ENCODE measurements at places on chromosomes 2 and 18. TPM values are rescaled to one million over a fixed set of nuclear protein-coding genes. Genes with fewer than 3 reads are reported as not detected.
A peak's percentile ranks its signal among the peaks of the same experiment; 100 is the strongest.

DNA sequence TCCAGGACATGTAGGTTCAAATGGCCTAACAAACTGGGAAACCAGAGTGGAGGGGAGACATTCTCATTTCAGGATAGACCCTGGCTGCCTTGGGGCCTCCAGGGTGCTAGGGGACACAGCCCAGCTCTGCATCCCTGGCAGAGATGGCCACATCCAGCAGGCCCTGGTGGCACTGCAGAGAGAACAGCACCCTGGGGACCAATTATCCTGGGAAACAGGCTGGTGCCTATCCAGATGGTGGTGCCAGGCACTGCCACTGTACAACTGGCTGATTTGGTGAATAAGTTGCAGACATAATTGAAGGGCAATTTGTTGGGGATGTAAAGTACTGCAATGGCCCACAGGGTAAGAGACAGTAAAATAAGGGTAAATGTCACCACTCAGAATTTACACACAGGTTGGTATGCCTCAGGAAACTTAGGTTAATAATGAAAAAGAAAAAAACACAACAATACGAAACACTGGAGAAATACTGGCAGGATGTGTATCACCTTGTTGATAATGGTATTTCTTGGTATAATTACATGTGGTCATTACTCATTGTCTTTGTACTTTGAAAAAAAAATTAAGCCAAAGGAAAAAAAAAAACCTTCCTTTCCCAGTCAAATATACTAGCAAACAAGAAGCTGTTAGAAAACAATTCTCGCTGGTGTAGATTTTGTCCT is 12.8 kb upstream of the SFTPB start:
- no peak for ATAC-seq

DNA sequence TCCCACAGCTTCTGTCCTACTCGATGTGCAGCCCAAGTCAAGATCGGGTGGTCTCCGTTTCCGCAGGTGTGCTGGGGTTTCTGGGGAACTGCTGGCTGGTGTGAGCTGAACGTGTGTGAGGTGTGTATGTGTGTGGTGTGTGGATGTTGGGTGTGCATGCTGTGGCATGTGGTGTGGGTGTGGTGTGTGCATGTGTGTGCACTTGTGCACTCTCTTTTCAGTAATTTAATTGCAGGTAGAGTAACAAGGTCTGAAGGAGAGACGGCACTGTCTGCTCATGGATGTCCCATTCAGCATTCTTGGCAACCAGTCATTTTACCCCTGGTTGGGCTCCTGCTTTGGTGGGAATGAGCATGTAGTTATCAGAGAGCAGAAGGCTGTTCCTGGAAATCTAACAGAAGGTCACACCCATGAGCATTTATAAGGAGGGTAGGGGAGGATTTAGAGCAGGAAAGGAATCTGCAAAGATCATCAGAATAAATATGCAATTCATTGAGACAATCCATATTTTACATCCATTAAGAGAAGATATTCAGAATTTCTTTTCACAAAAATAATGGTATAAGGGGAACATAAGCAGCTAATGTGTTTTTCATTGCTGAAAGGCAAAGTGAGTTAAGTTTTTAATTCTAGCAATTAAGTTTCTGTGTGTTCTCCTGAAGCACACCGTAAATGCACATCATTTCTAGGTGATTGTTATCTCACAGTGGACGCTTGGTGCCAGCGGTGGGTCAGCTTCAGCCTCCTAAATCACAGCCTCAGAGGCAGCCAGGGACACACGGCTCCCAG is 60.7 kb downstream of the ADI1 start:
- ATAC-seq = no peak

DNA sequence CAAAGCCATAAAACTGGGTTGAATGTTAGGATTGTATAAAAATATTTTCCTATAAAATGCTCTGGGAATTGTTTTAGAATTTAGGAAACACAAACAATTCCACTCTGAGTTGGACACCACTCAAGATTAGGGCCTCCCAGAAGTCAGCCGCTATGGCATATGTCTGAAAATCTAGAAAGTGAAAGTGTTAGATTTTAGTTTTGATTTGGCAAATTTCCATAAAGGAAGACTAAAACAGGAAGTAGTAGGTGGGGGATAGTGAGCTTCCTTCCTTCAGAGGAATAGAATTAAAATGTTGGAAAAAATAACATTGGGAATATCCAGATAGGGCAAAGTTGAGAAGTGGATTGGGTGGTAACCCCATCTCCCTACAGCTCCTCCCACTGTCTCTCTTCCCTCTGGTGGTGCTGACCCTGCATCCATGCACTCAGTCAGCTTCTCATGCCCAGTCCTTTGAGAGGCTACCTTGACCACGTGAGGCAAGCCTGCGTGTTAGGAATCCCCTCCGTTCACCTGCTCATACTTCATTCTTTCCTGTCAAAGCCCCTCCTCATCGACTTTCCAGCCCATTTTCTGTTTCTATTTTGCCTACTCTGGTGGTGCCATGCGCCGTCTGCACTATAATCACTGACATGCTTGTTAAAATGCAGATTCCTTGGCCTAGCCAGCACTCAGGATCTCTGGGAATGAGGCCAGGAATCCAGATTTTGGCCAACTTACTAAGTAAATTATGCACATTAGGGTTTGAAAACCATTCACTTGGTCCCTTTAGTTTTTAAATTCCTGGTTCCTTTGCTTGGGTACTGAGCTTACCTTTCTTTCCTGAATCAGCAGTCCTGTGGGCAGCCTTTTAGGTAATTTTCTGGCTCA is 83.5 kb downstream of the POLE4 start:
- peak; percentile 25 for ATAC-seq

DNA sequence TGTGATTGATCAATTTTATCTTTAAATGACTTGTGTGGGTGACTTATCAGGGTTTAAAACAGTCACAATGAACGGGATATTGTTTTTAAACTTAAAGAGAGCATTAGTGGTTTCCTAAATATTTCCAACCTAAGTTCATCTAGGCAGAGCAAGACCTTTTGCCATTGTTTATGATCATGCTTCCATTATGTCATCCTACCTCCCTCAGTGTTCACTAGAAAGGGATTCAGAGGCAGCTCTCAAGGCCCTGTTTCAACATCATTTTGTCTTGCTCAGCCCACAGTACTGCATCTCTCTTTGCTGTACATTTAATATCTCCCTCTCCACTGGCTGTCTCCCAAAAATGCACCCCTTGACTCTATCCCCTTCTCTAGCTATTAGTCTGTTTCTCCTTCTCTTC is 21.5 kb upstream of the PELI1 start:
- no peak for ATAC-seq

DNA sequence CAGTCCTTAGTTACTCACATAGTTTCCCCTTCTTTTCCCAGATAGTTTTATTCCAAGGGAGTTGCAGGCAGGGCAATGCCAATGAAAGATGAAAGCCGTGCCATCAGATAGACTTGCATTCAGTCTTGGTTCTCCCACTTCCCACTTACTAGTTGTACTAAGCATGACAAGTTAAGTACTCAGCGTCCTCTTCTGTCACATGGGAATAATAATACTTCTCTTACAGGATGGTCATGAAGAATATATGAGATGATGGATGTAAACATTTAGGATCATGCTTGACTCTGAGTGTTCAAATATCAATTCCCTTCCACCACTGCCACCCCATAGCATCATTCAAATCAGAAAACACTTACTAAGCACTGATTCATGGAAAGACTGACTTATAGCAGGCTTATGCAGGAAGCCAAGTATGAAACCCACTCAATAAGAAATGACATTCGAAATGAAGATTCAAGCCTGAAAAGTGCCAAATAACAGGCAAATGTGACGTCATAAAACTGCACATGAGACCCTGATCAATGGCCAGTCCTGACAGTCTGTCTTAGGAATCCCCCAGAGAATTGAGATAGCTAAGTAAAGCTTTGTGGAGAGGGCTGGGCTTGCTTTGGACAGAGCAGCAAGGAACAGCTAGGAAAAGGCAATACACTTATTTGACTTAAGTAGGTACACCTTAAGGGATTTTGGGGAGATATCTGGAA is 11.1 kb upstream of the EVA1A start:
- no peak for ATAC-seq

DNA sequence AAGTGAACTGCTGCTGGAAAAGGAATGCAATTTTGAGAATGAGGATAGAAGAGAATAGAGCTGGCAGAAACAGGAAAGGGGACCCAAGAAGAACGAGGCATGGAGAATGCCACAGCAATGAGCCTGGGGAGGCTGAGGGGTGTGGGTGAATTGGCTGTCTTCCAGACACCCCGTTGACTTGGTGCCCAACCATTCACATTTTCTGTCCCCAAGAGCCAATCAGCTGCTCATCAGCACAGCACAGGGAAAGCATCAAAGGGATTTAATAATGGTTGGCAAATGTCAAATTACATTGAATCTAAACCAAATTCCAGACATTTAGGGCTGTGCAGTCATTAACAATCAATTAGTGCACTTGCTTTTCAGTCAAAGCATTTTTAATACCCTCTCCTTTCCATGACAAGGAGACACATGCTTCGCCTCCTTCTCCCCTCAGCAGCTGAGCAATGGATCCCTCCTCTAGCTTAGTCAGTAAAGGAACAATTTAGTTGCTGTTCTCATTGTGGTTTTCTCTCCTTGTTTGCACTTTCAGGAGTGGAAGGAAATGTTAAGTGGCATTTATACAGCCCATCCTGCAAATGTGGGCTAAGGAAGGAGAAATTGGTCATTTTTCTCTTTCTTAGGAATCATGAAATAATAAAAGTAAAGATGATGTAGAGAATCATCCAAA is 98.8 kb downstream of the KLF7 start:
- ATAC-seq = no peak

DNA sequence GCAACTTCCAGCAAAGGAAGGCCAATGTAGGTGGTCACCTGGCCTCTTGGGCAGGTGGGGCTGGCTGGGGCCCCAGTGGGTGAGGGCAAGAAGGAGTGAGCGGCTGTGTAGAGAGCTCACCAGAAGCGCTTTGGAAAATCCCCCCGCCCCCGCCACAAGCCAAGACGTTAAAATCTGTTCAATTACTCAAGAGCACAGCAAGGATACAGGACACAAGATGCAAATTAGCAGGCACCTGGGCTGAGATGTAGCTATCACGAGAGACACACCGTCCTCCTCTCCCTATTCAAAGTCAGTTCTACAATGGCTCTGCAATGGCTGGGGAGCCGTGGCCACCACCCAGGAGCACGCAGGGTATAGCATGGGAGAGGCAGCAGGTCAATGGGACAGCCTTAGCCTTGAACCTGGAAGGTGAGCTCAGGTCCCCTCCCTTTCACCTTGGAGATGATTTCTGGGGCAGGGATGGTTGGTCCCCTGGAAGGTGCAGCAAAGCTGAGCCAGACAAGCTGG is 38.5 kb upstream of the GPR17 start:
- ATAC-seq = no peak

- ATAC-seq = peak; percentile 7
These were observed 265.9 kb downstream of the TFCP2L1 start for GRCh38 chr2:121019071-121019470.

GRCh38 chr2:29241955-29242565 is 126.8 kb downstream of the CLIP4 start:
- no peak for ATAC-seq

GRCh38 chr2:237689336-237690131 is 62.1 kb downstream of the LRRFIP1 start:
- no peak for ATAC-seq

DNA sequence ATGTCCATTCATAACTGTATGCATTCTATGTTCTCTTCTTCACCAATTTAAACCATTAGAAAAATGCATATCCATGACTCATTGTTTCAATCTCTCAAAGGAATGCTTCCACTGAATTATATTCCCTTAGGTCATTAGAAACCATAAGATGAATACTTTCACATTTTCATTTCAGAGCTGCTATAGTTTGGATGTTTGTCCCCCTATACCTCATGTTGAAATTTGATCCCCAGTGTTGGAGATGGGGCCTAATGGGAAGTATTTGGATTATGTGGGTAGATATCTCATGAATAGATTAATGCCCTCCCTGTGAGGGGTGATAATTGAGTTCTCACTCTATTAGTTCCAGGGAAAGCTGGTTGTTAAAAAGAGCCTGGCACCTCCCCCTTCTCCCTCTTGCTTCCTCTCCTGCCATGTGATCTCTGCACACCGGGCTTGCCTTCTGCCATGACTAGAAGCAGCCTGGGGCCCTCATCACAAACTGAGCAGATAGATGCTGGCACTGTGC is 35.7 kb downstream of the THUMPD2 start:
- no peak for ATAC-seq

GRCh38 chr2:107202962-107203591 is 317.1 kb upstream of the ST6GAL2 start:
- no peak for ATAC-seq

DNA sequence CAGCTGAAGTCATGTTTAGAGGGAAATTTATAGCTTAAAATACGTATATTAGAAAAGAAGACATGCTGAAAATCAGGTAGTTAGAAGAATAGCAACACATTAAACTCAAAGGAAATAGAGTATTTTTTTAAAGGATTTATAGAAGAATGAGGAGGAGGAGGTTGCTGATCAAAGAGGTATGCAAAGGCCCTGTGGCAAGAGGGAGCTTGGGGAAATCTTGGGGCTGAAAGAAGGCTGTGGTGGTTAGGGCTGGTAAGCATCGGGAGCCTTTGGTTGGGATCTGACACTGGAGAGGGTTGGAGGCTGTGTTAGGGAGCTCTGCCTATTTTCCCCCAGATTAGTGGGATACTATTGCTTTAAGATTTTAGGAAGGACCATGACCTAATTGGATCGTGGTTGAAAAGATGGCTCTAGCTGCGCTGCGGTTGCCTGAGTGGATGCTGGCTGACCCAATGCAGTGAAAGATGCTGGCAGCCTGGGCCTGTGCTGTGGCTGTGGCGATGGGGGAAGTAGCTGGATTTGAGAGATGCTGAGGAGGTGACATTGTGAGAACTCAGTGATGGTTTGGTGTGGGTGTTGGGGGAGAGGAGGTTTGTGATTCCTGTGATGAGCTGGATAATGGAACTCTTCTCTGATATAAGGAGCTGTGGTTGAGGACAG is 11.7 kb downstream of the DGKD start:
- no peak for ATAC-seq

DNA sequence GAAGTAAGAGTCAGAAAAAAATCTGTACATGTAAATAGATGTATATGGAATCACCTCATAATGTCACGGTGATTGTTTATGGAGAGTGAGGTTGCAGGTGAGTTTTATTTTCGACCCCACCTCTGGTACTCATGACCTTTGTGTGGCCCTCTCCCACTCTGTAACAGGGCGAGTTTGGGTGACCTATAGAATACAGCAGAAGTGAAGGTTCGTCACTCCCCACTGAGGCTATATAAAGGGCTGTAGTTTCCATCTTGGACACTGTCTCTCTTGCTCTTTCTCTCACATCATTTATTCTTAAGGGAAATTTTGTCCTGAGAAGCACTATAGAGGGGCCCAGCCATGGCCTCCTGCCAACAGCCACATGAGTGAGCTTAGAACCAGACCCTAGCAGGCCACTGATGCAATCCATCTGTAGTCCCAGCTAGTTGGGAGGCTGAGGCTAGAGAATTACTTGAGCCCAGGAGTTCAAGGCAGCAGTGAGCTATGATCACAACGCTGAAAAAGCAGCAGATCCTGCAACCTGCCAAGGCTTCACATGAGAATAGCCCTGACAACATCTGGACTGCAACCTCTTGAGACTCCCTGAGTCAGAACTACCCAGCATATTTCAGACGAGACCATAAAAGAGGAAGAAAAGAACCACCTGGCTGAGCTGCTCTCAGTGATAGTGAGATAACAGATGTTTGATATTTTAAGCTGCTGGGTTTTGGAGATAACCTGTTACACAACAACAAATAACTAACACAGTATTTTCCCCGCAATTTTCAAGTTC is 74.3 kb upstream of the SLC1A4 start:
- ATAC-seq = peak; percentile 49

PROC gene
- total RNA-seq = not detected

IL36G gene
- not detected for total RNA-seq

DSG4 gene
- not detected for total RNA-seq

SPP2 gene
- not detected for total RNA-seq

REEP1 gene
- 22.9 TPM for total RNA-seq

TCF23 gene
- total RNA-seq = 0.13 TPM

HNRNPLL gene
- 47.3 TPM for total RNA-seq

DCDC2C gene
- 0.19 TPM for total RNA-seq

Measured in gastroesophageal sphincter (tissue), 4 donors.